Lower leg skin (tissue), 4 donors: ENCODE measurements at places on chromosomes 4 and X.
A peak's percentile ranks its signal among the peaks of the same experiment; 100 is the strongest.

GRCh38 chrX:149495573-149496071 lies 9.5 kb downstream of the IDS start:
- peak; percentile 71 for DNase-seq

GRCh38 chr4:85772470-85772869 lies 297.5 kb downstream of the ARHGAP24 start:
- no peak for DNase-seq

DNA sequence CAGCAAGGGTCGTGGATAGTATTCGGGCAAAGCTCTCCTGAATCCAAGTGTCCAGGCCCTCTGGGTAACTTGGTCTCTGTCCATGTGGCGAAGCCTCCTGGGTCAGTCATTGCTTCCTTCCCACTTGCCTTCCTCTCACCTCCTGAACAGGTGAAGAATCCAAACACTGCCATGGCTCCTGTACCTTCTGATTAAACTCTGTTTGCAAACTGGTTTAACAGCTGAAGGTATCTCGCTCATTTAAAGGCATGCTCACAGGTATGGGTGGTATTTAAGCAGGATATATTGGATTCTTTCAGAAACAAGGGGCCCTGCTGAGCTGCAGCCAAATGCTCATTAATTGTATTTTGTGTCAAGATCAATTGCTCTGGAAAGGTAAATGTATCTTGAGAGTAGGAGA lies 28.2 kb downstream of the FHDC1 start:
- DNase-seq, result no peak

- no peak for DNase-seq
Measured at GRCh38 chrX:38103857-38104812, 97.8 kb downstream of the SYTL5 start.

DNA sequence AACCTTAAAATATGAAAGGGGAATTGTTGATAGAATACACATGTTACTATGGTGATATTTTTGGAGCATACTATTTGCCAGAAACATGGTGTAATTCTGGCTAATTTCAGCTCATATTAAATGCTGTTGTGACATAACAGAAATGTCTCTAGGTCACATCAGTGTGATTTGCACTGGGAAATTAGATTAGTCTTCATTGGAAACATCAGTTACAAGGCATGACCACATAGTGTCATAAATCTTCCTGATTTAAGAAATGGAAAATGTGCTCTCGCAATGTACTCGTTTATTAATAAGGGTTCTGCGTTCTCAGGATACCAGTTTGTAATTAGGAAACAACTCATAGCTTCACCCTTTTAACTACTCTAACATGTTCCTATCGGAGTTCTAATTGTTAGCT lies 72.9 kb upstream of the GYPA start:
- no peak for DNase-seq

DNA sequence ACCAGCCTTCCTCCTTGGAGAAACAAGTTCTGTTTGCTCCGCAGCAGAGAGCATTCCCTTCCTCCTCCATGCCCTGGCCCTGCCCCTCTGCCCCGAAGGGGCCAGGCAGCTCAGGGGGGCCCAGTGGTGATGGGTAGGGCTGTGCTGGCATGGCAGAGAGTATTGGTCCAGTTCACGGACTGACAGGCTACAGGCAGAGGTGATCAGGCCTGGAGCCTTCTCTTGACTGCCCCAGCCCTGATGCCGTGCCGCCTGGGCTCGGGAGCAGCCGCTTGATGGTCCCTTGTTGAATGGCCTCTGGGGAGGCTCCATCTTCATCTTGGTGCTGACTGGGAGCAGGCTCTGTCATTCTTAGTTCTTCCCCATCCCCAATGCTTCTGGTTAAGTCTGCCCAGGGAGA lies 9.6 kb downstream of the NLGN3 start:
- DNase-seq, result no peak

- DNase-seq, result no peak
Measured at GRCh38 chr4:139889264-139889663, 223.6 kb downstream of the MGST2 start.

- DNase-seq, result no peak
Measured at GRCh38 chr4:14458463-14458862, 543.8 kb upstream of the CPEB2 start.

DNA sequence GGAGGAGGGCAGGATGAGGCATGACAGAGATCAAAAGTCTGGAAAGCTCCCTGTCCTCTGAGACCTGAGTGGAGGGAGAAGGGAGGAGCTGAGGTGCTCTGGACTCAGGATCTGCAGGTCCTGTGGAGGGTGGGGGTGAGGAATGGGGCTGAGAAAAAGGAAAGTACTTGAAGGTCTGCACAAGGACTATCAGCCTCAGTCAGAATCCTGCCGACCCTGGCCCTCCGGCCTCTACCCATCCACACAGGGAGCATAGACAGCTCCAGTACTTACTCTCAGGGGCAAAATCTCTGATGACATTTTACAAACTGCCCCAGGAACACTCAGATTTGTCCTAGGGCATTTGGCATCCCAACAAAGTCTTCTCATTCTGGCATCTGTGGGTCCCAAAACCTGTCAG lies 991 bp upstream of the ITIH6 start:
- no peak for DNase-seq
